CD14-positive monocyte (primary cell): ENCODE measurements at places on chromosomes 4 and X.

DNA sequence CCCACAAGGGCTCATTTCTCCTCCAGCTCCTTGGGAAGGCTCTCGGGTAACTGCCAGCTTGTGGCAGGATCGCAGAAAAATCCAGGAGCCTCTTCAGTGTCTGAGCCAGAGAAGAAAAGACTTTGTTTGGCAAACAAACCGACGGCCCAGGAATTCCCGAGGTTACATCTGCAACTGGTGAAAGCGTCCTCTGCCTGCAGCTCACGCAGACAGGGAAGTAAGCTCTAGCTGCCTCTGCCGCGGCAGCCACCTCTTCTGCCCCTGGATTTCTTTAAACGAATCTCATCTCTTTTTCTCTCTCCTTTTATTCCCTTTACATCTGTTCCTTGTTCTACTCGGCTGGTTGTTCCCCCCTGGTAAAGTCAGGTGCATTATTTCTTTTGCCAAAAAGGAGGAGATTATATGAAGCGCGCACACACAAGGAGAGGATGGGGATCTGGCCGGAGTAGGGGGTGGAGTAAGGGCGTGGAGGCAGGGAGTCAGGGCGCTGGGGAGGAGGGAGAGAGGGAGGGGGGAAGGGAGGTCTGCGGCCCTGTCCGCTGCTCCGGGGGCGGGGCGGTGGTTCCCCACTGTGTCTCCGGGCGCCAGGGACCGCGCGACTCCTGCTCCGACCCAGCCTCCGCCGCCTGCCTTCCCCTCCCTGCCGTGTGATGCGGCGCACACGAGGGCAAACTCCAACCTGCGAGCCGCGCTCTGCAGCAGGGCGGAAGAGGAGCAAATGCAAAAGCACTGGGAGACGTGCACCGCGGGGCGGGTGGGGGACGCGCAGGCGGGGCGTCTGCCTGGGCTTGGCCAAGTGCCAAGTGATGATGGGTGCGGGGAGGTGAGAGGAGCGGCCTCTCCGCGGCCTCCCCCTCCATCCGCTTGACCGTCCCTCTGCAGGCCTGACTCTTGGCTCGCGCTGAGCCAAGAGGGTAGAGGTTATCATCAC lies at the start of gene DCHS2:
TSS of gene DCHS2 (minus strand) at position 459 of the 931 bp plus-strand sequence. CDS start at position 15, 444 bp downstream.
- DNase-seq: no peak

DNA sequence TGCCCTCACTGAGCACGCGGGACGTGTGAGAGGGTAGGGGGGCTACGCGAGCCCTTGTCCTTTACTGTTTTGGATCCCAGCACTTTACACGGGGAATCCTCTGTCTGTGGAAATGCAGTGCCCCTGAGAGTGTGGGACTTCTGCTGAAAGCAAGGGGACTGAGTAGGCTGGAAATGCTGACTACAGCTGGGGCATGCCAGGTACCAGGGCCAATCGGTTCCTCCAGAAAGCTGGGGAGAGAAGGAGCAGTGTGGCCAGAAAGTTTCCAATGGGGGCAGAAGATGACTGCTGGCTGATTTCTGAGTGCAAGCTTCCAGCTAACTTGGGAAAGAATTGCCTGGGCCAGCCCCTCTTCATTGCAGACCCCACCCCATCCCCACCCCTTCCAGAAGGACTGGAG lies 1.5 kb downstream of the NHSL2 start:
- DNase-seq: no peak

DNA sequence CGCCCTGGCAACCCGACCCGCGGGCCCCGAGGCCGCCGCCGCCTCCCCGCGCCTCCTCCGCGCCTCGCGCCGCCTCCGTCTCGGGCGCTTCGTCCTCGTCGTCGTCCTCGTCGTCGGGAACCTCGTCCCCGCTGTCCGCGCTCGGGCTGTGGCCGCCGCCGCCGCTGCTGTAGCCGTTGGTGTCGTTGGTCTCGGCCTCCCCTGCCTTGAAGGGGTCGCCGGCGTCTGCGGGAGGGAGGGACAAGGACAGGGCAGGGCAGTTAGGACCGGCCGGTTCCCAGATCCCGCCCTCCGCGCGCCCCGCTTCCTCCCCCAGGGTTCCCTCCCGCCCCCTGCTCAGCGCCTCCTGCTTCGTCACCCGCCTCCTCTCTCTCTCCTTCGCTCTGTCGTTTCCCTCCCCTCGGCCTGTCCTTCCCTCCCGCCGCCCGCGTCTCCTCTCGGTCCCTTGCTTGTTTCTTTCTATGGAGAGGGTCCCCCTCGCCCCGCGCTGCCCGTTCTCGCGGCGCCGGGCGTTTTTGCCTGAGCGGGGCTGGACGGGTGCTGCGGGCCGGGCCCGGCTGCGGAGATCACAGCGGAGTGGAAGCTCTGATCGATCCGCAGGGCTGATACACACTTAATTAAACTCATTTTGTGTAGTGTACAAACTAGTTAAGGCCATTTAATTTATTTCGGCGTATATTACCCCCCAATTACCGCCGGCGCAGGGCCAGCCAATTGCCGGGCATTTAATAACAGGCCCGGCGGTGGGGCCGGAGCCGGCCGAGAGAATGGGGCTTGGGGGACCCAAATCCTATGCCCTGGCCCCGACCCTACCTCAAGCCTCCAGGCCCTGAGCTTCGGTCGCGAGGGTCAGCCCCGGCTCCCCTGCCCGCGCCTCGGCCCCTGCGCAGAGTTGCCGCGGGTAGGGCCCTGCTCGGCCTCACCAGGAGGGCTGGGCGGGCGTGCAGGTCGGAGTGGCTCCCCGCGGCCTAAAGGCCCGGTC lies 2.4 kb downstream of the NKX1-1 start:
- no peak for DNase-seq

DNA sequence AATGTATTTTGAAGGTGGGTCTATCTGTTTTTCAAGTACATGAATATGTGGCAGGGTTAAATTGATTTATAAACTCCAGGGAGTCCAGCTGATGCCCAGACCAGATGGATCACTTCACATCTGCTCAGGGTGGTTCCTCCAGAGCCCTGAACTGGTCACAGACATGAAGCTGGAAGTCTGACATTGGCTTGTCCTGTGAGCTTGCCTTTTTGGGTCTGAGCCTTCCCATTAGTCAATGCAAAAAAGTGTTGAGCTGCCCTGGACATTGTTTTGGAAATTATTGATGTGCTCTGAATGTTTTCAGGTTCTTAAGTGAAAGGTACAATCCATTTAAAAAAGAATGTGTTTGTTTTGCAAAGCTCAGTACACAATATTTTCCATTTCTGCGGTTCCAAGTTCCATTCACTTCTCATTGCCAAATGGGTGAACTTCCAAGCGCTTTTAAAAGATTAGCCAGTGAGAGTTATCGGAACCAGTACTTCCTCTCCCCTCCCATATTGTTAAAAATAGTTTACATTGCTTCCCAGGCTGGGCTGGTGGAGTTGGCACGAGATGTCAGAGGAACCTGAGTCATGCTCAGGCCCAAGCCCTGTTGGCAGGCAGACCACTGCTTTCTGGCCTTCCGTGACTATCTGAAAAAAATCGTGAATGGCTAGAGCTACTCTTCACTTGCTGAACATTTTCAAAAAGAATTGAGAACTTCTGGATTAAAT lies 52.1 kb downstream of the PDGFRA start:
- DNase-seq: no peak

DNA sequence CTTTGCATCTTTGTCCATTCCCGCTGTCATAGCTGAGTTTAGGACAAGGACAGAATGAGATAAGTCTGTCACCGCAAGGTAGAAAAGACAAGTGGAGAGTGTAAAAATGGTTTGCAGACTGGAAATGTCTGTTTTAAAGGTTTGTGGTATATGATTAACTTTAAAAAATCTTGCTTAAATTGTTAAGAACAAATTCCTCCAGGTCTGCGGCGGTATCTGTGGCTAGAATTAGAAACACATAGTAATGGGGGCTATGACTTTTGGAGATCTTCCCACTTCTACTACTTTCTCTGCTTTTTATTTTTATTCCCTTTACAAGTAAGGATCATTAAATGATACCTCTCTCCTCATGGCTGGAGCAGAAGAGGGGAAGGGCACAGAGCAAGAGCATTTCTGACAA lies 92.2 kb downstream of the MID1IP1 start:
- no peak for DNase-seq

DNA sequence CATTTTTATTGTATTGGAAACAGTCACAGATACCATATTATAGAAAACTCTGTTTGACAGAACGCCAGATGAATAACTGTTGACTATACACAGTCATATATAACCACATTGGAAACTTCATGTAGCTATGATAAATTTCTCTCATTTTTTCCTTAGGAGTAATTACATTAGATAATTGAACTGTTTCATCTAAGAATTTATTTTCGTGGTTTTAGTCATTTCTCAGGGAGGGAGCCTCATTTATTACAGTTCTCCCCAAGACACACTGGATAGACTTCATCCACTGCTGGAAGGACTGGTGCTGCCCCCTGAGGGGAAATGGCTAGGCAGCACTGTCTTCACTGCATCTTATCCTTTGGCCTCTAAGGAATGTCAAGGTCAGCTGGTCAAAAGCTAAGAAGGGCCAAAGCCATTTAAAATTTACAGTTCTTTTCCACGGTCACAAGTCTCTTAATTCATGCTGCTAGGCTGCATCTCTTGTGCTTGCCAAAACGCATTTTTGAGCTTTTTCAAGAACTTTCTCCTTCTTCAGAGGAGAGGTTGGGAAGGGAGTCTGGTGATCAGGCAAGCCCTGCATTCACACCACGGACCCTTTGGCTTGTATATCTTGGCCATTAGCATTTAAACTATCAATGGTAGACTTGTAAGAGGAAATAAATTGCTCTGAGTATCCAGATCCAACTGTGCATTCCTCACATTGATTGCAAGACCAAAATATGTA lies 145.1 kb downstream of the CBR4 start:
- no peak for DNase-seq

GRCh38 chr4:102338405-102338804 lies 6.9 kb downstream of the SLC39A8 start:
- DNase-seq: no peak

DNA sequence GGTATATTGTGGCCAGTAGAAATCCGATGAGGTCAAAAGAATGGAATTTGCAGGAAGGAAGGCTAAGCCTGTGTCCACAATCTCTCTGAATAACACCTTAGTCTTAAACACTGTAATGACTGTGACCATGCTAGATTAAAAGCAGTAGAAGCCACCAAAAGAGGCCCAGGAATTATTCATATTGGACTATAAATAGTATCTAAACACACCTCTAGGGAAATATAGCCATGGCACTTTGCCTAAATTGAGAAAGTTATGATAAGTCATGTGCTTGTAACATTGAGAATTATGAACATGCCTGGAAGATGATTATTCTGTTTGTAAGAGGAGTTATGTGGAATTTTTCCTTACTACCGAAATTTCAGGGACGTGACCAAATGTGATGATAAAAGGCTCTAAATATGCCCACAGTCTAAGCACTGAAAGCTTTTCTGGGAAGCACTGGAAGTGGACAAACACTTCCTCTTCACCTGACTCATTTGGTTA lies 298.5 kb downstream of the KCTD8 start:
- no peak for DNase-seq

DNA sequence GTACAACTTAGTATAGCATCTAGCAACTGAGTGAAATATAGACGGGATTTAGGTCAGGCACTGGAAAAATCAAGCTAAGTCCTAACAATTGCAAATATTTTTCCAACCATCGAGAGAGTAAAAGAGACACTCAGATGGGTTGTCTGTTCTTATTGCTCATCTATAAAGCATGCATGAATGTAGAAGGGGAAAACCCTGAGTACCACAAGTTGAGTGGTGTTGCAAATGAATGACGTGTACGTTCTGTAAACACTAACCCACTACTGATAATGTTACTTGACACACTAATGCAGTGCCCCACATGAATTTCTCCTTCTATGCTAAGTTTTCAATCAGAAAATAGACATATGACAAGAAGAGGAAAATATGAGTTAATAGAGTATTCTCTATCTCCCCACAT lies 211.2 kb downstream of the COX18 start:
- no peak for DNase-seq

DNA sequence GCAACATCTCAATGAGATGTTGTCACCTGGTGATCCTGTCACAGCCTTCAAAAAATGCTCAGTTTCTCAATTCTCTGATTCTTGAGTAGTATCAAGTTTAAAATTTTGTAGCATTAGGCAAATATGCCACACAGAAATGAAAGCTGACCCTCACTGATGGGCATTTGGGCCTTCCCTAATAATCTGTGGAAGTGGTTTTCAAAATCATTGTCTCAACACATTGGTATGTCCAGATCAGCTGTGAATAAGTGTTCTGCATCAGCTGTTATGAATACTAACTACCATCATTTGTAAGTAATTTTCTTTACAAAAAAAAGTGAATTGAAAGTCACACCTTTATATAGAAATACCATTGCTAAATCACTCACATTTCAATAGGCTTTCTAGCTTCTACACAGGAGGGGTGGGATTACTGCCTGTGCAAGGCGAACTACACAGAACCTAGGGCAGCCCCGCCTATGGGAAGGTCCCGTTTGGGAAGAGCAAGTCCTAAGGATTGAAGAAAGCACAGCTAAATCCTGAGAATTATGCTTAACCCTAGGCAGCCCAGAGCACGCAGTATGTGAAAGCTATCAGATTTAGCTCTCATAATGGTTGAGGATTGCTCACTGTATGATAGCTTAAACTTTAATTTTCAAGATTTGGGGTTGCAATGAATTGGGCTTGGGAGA lies 73.4 kb downstream of the GPC3 start:
- no peak for DNase-seq

DNA sequence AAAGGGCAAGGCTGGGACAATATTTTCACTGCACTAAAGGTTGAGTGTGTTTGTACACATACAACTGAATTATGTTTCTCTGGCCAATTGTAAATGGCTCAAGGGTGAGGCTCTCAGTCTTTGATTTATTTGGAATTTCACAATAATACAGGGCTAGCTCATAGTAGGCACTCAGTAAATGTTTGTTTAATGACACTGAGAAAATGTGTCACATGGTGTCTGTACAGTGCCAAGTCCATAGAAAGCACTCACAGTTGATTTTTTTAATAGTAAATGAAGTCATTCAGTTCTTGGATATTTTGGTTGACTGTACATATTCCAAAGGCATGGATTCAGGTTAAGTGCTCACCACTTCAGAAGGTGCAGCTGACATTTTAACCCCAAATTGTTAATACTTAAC lies 176.4 kb downstream of the IL1RAPL2 start:
- no peak for DNase-seq

DNA sequence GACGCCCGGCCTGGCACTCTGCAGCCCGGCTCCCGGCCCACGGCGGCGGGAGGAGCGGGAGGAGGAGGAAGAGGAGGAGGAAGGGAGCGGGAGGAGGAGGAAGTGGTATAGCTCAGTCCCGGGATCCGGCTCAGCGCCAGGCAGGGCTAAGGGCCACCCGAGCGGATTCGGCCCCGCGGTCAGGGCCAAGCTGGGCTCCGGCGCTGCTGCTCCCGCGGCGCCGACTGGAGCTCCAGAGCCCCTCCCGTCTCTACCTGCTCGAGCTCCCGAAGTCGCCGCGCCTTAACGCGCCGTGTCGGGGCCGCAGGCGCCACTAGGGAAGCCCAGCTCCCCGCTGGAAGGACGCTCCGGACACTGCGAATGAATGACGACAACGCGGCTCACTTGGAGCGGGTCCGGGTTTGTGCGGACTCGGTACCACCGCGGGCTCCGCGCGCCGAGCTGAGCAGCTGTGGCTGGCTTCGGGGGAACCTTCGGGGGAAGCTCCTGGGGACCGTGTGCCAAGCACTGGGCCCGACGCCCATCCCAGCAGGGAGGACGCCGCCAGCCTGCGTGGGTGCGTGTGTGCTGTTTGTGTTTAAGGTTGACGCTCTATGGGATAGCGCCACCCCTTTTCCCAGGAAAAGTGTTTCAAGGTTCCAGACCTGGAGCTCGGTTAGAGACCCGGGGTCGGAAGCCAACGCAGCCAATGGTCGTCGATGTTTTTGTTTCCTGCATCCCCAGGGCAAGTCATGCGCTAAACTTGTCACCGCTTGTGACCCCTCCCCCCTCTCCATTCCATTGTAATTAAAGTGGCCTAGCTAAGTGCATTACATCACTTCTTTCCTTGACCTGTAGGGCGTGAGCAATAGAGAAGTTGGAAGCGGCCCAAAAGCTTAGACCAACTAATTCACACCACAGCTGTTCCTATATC lies at the start of gene TBC1D9:
TSS of gene TBC1D9 (minus strand) at position 67 of the 913 bp plus-strand sequence. CDS start 340 bp downstream, outside the sequence.
- DNase-seq: peak; percentile 97
